ENCODE measurements at places on chromosomes 16 and 17.

- DNase-seq: no peak
Observed at GRCh38 chr17:42153919-42154742, 658 bp downstream of the RAB5C start.

DNA sequence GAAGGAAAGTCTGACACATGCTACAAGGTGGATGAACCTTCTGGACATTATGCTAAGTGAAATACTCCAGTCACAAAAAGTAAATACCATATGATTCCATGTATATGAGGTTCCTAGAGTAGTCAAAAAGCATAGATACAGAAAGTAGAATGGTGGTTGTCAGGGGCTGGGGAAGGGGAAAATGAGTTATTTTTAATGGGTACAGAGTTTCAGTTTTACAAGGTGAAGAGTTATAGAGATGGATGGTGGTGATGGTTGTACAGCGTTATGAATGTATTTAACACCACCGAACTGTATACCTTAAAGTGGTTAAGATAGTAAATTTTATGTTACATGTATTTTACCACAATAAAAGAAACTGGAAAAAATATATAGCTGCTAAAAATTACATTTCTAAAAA lies 17.9 kb downstream of the RAD51D start:
- no peak for DNase-seq

GRCh38 chr17:20989481-20989880 lies 53.3 kb downstream of the USP22 start:
- no peak for DNase-seq

DNA sequence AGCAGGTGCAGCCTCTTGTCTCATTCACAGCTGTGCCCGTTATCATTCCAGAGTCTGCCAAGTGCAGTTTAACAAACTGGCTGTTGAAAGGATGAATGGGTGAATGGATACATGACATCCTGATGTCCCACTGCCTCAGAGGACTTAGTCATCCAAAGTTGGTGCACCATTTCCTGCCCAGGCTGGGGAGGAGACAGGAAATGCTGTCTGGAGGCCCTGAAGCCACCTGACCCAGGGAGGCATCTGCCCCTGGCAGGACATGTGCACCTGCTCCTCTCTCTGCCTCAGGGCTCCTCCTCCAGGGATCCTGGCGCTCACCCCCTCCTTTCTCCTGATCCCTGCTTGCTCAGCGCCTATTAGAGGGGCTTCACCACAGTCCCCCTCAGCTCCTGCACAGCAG lies 1.8 kb upstream of the CD300C start:
- DNase-seq: no peak

- DNase-seq: peak; percentile 71
Observed at GRCh38 chr17:31318298-31318801, 3.1 kb downstream of the EVI2A start.

DNA sequence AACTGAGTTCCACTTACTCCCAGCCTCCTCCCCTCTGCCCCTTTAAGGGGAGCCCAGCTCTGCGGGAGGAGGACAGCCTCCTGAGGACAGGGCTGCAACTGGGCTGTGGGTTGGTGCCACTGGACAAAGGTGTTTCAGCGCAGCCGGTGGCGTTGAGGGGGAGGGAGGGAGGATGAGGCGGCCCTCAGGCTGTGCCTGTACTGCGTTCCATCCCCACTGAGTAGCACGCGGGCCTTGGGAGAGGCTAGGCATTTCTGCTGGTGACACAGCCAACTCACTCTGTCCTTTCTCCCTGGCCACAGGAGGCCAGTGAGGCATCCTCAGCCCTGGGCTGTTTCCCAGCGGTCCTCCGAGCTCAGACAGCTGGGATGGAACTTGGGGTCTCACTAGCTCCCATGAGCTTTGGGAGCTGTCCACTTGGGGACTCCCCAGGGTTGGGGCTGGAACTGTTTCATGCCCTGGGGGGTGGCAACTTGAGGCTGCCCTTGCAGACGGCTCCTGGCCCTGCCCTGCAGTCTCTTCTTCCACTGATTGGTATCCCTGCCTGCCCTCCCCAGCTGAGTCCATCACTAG lies 70.5 kb downstream of the MPRIP start:
- DNase-seq: no peak

DNA sequence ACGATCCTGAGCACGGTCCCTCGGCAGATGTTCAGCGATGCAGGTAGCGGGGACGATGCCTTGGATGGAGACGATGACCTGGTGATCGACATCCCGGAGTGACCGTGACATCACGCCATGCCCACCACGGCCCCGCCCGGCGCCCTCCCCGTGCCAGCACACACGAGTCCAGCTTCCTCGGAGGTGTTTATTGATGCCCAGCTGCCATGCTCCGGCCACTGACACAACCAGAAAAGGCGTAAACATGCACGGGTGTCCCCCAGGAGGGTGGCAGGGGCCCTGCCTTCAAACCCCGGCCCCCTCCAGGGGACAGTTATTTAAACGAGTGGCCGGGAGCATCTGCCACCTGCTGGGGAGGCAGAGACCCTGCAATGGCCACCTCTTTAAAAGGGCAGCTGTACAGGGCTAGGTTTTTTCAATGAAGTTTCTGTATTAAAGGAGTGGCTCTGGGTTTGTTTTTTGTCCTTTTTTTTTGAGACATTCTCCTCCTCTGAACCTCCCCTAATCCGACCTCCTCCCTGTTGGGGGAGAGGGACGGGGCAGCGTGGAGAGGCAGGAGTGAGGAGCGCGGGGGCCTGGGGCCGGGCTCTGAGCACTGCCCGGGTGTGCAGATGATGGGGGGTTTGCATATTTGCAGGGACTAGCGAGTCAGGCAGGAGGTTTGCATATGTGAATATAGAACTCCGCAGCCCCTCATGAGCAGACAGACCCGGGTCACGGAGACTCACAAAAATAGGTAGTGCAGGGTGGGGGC lies 5.3 kb downstream of the DOC2A start:
- DNase-seq: no peak

GRCh38 chr17:80811181-80812105 lies 180.2 kb upstream of the CHMP6 start:
- DNase-seq: no peak

DNA sequence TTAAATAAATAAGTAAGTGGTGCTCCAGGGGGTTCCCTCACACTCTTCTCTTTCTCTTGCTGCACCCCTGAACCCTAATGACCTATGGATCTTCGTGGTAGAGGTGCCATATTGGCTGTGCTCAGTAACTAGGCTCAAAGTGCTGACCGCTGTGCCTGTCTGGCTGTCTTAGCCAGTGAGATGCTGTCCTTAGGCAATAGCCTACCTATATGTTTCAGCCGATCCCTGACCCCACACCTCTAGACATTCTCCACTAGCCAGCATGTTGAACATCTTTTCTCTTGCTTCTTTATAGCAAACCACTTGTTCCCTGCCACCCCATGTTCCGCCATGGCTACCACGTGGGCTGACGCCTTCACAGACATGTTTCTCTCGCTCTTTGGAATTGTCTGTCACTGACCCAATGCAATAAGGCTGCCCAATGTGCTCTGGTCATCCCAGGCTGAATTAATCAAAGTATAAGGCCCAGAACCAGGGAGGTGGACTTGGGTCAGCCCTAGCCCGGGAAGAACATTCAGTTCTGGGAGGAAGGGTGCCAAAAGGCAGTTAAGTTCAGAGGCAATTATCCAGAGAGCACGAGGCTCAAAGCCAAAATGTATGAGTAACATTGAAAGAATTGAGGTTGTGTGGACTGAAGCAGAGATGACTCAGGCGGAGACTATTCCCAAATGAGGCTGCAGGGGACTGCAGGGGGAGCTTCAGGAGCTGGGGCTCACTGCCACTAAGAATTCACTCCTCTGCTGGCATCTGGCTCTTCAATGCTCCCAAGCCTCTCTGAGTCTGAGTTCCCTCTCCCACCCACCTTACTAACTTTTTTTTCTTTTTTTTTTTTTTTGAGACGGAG lies 28.7 kb upstream of the TNRC6A start:
- DNase-seq: peak; percentile 42

- no peak for DNase-seq
Observed at GRCh38 chr17:68861602-68862001, 93.6 kb downstream of the ABCA8 start.

DNA sequence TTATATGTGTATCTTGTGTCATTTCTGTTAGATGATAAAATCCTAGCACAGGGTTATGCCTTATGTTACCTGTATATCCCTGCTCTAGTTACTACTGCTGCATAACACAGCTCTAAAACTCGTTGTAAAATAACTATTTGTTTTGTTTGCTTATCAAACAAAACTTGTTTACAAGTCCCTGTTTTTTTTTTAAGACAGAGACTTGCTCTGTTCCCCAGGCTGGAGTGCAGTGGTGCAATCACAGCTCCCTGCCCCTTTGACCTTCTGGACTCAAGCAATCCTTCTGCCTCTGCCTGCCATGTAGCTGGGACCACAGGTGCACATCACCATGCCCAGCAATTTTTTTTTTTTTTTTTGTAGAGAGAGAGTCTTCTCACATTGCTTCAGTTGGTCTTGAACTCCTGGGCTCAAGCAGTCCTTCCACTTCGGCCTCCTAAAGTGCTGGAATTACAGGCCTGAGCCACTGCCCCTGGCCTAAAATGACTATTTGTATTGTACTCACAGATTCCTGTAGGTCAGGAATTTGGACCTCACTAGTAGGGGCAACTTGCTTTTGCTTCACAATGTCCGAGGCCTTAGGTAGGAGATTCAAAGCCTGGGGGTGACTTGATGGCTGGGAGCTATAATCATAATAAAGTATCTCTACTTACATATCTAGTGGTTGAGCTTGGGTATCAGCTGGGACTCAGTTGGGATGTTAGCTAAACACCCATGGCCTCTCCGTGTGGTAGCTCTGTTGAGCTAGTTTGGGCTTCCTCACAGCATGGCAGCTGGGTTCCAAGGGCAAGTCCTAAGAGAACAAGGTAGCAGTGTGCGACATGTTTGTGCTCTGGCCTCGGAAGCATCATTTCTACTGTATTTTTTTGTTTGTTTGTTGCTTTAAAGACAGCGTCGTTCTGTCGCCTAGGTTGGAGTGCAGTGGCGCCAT lies 12.6 kb downstream of the DUSP14 start:
- DNase-seq: no peak

DNA sequence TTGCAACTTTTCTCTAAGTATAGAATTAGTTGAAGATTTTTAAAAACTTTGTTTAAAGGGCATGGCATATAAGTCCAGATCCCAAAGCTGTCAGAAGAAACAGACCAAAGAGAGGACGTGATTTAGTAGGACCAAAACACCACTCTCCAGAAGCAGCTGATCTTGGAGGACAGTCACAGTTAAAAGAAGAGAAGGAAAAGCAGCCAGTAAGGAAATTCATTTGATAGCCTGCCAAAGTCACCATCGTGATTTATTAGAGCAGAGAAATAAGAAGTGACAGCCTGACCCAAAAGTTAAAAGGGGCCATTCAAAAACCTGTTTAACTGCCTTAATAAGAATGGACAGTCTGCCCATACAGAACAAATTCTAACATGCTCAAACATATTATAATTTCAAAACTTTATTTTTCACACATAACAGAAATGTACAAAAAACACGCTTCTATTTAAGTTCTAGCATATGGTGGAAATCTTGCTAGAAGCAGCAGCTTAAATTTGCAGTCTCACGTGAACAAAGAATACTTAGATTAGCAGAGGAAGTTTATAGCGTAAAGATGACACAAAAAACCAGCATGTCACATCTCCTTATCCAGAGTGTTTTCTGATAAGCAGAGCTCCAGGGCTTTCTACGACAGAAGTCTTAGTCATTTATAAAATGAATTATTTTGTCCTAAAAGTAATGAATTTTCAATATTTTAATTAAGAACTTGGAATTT lies 37.2 kb downstream of the TXNDC11 start:
- DNase-seq: no peak

DNA sequence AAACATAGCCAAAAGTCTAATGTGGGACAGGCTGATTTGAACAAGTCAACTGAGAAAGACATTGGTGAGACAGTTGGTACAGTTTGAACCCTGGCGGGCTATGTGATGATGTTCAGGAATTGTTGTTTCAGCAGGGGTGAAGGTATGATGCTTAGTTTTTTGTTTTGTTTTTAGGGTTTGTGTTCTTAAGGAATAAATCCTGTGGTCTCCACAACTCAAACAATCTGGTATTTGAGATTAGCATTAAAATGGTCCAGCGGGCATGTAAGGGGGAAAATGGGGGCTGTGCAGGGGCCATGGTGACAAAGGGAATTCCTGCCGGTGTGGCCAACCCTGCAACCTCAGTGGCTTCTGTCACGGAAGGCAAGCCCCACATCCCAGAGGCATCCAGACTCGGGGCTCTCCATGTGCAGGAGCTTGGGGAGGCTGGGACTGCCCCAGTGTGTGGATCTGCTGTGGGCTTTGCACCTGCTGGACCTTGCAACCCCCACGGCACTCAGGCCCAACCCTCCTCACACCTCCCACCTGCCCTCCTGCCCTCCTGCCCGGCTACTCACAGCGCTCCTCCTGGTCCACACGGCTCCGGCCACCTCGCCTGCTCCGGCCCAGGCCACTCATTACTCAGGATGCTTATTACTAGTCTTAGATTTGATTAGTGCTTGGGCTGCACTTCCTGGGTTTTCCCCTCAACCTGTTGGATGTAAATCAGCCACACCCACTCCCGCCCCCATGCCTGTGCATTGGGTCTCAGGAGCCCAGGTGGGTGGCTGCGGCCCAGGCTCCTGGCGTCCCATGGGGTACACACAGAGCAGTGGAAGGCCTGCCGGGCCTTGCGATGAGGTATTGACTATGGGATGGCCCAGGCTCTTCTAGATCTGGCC lies at the start of gene TNFRSF13B:
Gene TNFRSF13B, minus strand, starts transcription at position 661 of the 881 bp plus-strand sequence. Its CDS starts 43 bp downstream, at position 618.
- no peak for DNase-seq

DNA sequence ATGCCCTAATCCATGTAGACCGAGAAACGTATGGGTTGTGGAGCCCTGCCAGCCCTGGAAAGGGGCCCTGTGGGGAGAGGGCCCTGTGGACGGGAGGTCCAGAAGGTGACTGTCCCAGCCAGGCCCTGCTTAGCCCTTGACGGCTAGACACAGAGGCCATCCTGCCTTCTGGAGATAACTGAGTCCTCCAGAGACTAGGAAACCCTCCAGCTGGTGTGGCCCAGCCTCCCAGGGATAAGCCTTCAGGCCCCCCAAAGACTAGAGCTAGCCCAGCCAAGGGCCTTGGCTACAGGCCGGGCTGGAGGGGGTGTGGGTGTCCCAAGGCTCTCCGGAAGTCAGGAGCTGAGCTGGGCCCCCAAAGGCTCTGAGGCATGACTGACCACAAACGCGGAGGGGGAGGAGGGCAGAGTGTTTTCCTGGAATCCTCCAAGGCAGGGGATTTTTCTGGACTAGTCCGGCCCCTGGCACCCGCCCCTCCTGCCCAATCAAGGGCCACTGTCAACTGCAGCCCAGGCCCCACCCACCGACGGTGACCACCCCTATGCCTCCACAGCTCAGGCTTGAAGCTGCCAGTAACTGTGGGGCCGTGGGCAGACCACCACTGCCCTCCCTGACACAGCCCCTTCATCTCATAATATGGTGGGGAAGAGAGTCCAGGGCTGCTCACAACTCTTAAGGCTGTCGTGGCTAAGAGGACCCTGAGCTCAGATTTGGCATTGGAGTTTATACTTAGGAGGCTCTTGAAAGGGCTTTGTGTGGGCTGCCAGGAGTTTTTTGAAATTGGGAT lies 885 bp upstream of the VASN start:
- no peak for DNase-seq

GRCh38 chr17:80526116-80526910 lies 18.3 kb upstream of the RPTOR start:
- no peak for DNase-seq

DNA sequence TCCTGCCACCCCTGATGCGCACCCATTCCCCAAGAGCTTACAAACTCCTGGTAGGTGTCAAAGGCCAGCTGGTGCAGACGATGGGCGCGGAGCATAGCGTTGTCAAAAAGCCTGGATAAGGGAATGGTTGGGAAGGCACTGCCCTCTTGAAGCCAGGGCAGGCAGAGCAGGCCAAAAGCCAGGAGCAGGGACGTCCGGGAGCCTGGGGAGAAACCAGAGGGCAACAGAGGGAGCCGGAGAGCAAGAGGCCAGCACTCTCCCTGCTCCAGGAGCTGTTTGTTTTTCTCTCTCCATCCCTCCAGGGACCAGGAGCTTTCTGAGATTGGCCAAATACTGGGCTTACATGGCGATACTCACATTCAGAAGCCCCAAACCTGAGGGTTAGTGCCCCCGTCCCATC lies 334 bp downstream of the GH1 start:
- no peak for DNase-seq

Data from hypothalamus (tissue), 51 donors.